ENCODE measurements at places on chromosomes 4 and X. TPM values are rescaled to one million over a fixed set of nuclear protein-coding genes. Genes with fewer than 3 reads are reported as not detected.
A peak's percentile ranks its signal among the peaks of the same experiment; 100 is the strongest.

DNA sequence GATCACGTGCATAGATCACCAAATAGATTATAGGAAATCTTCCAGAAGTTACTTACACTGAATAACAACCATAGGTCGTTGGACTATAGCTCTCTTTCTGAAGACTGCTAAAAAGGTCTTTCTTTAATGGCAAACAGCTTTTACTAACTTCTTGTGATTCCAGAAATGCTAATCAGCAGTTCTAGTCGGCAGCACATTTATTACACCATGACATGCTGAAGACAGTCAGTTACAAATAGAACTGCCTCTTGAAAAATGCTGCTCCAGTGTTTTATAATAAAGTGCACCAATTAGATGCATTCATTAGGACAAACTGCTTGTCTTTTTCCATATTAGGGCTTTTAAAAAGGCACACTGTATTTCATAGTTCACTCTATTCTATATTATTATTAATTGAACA lies 488.2 kb downstream of the PABPC4L start:
- no peak overlapping the region for H3K27ac ChIP-seq
- DNase-seq = no peak
- no peaks in the 10 kb centered on the region for H3K36me3 ChIP-seq
- no peaks in the 10 kb centered on the region for H3K4me1 ChIP-seq

The MAMLD1 gene
- total RNA-seq = 1.7 TPM

DNA sequence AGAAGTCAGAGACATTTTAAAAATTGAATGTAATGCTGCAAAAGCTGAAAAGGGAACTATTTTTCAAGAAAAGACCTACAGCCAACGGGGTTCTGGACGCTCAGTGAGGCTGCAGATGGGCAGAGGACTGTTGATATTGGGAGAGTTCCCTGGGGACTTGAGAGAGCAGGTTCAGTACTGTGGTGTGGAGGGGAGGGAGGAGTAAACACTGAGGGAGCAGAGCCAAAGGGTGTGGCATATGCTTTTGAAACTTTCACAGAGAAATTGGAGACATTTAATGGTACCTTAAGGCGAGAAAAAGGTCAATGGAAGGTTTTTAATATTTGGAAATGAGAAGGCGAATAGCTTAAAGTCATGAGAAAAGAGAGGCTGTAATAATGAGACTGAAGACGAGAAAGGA lies 62.2 kb upstream of the GPM6A start:
- no peak for DNase-seq
- no peaks in the 10 kb centered on the region for H3K36me3 ChIP-seq
- no peaks in the 10 kb centered on the region for H3K4me1 ChIP-seq
- no peak overlapping the region for H3K27ac ChIP-seq
- no peaks in the 10 kb centered on the region for H3K27me3 ChIP-seq
- no peak overlapping the region for H3K4me3 ChIP-seq

DNA sequence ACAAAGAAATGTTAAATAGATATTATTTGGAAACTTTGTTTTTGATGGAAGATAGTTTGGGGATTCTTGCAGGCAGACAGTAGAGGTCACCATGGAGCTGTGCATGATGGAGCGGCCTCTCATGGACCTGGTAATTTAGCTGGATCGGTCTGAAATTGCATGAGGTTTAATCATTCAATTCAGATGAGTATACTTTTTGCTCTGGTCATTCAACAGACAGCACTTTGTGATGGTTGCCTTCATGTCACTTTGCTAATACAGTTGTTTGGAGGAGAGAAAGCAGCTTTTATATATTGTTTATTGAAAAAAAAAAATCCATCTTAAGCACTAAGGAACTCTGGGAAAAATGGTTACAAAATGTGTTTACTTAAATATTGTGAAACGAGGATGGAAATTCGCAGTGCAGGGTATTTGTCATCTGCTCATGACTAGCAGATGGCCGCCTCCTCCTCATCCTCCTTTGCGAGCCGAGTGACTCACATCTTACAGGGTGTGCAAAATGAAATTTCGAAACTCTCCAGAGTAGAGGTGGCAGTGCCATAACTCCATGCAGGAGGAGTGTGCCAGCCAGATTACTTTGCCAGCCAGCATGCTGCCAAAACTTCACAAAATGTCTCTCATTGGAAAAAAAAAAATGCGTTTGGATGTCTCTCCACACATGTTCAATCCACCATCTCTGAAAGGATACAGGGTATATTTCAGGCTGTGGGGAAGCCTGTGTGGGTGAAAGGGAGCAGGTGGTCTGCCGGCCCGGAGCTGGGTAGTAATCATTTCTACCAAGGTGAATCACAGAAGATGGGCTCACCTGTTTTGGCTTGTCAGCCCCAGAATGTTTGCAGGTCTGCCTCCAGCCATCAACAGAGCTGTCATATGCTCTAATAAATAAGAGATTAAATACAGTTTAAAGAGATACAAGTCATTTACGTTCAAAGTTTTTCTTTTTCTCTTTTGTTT lies 314.9 kb upstream of the DIPK2B start:
- peaks cover 17% of the 10 kb centered on the region for H3K4me1 ChIP-seq
- H3K36me3 ChIP-seq = no peaks in the 10 kb centered on the region
- no peak overlapping the region for H3K4me3 ChIP-seq
- peak overlapping the region; percentile 18 for H3K27ac ChIP-seq
- H3K27me3 ChIP-seq = peaks cover 4% of the 10 kb centered on the region

GRCh38 chr4:105102016-105102415 lies 44.7 kb upstream of the TET2 start:
- no peak overlapping the region for H3K4me3 ChIP-seq
- H3K27me3 ChIP-seq = peaks cover 28% of the 10 kb centered on the region
- H3K27ac ChIP-seq = no peak overlapping the region
- no peak for DNase-seq
- no peaks in the 10 kb centered on the region for H3K4me1 ChIP-seq
- H3K36me3 ChIP-seq = peaks cover 4% of the 10 kb centered on the region

- H3K36me3 ChIP-seq = peaks cover 14% of the 10 kb centered on the region
- H3K4me3 ChIP-seq = peak overlapping the region; percentile 65
- DNase-seq = peak; percentile 56
- H3K4me1 ChIP-seq = peaks cover 85% of the 10 kb centered on the region
- no peaks in the 10 kb centered on the region for H3K27me3 ChIP-seq
Measured at GRCh38 chrX:1466971-1467561, 14.4 kb upstream of the ASMTL start.
